Stimulated activated CD4-positive, alpha-beta T cell treated with anti-CD3 and anti-CD28 coated beads, Interleukin-12 subunit alpha, Interleukin-12 subunit beta, amount 100 ng/mL, for 48 hours (primary cell): ENCODE measurements at places on chromosomes 12 and 14.

DNA sequence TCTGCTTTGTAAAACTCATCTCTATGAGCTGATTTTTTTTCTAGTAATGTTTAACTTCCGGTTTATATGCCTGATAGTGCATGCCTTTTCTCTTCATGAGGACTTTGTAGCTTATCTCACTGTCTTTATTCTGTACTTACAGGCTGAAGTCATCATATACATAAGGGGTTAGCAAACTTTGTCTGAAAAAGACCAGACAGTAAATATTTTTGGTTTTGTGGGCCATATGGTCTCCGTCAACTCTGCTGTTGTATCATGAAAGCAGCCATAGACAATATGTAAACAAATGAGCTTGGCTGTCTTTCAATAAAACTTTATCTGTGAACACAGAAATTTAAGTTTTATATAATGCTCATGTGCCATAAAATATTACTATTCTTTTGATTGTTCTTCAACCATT, 172.1 kb downstream of the GXYLT1 start:
- no peak for DNase-seq

GRCh38 chr12:53048033-53048779, 1.7 kb upstream of the TNS2 start:
- no peak for DNase-seq

DNA sequence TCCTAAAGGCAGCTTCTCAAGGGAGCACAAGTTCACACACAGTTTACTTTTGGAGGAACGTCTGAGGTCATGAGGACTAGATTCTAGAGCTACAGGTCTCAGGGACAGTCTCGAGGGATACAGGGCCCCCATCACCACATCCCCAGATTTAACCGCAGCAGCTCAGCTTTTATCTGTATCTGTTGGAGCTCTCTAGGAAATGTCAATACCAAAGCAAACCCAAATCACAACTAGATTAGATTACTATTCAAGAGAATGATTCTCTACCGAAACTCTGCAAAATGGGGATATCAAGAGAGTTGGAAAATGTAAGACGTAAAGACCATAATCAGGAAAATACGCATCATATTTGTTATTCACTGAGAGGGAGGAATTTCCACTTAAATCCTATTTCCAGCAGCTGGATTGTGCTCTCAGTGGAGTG, 4.0 kb upstream of the MYRFL start:
- no peak for DNase-seq

DNA sequence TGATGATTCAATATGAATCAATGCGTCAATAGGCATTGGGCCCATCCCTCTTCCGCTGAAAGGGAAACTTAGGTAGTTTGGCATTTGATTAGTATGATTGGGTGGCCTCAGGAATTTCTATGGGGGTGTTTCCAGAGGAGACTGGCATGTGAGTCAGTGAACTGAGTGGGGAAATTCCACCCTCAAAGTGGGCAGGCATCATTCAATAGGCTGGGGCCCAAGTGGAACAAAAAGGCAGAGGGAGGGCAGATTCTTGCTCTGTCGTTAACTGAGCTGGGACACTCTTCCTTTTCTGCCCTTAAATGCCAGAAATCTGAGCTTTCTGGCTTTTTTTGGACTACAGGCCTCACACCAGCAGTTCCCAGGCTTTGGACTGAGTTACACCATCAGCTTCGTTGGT, 373.5 kb downstream of the RPS29 start:
- no peak for DNase-seq

DNA sequence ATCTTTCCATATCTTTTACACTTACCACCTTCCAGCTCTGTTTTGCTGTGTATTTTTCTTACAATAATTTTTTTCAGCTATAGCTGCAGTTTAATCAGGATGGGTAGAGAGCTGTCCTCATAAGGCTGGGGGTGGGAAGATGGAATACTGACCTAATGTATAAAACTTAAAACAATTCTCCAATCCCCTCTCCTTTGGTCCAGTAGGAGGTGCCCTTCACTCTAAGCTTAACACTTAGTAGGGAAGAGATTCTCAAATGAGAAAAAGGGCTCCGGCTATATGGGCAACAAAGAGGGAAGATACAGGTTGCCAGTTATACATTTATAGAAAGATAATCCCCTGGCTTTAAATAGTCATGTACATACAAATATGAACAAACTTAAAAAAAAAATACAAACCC, 2.8 kb downstream of the ORMDL2 start:
- no peak for DNase-seq

GRCh38 chr14:78259831-78260230, 89.7 kb downstream of the NRXN3 start:
- DNase-seq = no peak

- no peak for DNase-seq
Measured at GRCh38 chr12:24198936-24199671, 249.6 kb upstream of the SOX5 start.

DNA sequence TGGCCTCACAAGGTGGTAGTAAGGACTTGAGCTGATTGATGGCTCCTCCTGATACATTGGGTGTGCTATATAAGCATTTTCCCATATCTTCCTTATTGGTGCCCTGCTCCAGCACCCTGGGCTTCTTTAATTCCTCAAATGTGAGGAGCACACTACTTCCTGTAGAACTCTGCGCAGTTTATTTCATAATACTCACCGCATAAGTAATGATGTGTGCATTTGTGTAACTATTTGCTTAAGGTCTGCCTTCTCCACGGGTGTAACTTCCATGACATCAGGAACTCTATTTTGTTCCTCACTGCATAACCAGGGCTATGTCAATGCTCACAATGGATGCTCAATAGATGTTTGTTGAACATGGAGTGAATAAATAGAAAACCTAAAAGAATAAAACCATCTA, 392.2 kb downstream of the SEC23A start:
- DNase-seq = no peak

GRCh38 chr14:90049390-90049789, 12.4 kb upstream of the KCNK13 start:
- no peak for DNase-seq

- no peak for DNase-seq
Measured at GRCh38 chr14:58299401-58300330, 1.3 kb downstream of the ARID4A start.

- DNase-seq = no peak
Measured at GRCh38 chr14:62253171-62253570, 491.0 kb downstream of the SNAPC1 start.

- no peak for DNase-seq
Measured at GRCh38 chr12:38159092-38159551, 157.5 kb upstream of the ALG10B start.

DNA sequence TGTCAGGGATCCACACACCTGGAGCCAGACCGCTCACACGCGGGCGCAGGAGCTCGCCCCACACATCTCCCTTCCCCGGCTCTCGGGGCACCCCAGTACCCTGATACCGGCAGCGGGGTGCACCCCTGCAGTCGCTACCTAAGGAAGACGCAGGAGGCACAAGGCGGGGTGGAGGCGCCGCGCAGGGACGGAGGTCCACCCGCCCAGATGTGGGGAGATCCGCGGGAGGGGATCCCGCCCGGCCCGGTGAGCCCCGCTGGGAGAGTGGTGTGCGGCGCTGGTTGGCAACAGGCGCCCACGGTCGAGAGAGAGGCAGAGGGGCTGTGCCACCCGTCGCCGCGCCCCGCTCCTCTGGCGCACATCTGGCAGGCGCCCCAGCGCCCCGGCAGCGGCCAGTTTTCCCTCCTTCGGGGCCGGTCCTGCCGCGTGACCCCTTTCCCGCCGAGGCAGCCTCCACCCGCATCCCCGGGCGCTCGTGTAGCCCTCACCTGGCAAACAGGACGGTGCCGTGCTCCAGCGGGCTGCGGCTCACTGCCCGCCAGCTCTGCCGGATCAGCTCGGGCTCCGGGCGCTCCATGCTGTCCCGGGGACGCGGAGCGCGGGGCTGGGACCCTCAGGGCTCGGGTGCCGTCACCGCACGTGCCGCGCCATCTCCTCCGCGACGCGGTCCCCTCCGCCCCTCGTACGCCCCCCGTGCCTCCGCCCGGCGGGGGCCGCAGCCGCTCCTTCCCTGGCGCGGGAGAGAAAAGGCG, 469 bp downstream of the NGB start:
- no peak for DNase-seq

- no peak for DNase-seq
Measured at GRCh38 chr12:49789992-49790391, 38.2 kb downstream of the NCKAP5L start.

- no peak for DNase-seq
Measured at GRCh38 chr14:53885136-53885640, 71.4 kb downstream of the BMP4 start.
